ENCODE measurements at places on chromosomes 2 and 18. TPM values are rescaled to one million over a fixed set of nuclear protein-coding genes. Genes with fewer than 3 reads are reported as not detected.

DNA sequence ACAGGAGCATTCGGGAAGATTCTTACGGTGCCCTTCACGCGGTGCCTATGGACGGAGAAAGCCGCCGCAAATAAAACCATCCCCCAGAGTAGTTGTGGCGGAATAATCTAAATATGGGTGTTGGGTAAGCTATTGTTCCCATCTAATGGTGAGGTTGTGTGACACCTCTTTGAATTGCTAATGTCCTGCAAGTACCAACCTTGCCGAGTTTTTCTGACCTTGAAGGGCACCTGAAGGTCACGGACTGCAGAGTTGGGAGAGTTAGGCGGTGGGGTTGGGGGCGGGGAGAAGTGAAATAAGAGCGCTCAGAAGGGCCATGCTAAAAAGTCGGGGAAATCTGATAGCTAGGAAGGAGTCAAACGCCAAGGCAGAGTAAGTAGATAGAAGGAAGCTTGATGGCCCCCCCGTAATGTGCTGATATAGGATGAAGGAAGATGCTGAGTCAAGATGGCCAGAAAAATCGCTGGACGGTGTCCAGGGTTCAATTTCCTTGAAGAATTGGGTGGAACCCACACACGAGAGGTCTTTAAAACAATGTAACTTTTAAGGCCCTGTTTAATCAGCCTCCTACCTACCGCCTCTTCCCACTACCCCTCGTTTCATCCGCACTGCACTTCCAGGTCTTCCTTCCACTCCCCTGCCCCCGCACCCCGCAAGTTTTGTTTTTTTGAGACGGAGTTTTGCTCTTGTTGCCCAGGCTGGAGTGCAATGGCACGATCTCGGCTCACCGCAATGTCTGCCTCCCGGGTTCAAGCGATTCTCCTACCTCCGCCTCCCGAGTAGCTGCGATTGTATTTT, 600 bp downstream of the KATNAL2 start:
- DNase-seq = peak; percentile 58

DNA sequence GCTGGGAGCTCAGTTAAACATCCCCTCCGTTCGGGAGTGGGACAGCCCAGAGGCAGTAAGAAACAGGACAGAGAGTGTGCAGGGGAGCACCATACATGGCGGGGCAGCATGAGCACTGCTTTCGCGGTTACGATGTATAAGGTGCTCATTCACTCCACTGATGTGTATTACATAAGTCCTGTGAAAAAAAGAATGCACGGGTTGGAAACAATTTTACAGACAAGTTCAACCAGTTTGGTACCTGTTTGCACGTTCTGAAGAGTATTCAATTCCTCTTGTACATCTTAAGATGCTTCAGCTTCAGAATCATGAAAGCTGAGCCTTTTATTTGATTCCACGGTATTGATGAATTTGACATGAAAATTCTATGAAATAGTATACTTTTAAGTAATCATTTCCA, 97.8 kb upstream of the NETO1 start:
- no peak for DNase-seq

- DNase-seq = no peak
Observed at GRCh38 chr2:39468579-39469451, 31.7 kb upstream of the MAP4K3 start.

DNA sequence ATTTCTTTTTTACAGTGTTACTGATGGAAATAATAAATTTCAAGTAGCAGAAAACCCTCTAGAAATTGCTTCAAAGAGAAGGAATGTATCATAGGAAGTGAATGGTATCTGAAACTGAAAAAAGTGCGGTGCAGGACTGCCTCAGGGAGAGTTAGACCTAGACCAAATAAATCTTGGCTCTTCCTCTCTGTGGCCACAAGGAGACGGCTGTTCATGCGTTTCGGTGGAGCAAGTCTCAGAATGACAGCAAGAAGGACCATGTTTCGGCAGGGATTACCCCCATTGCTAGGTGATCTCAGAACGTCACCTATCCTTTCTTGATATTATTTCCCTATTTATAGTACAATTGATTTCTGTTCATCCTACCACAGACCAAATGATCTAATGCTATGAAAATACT, 522.3 kb downstream of the SOX11 start:
- DNase-seq = no peak

DNA sequence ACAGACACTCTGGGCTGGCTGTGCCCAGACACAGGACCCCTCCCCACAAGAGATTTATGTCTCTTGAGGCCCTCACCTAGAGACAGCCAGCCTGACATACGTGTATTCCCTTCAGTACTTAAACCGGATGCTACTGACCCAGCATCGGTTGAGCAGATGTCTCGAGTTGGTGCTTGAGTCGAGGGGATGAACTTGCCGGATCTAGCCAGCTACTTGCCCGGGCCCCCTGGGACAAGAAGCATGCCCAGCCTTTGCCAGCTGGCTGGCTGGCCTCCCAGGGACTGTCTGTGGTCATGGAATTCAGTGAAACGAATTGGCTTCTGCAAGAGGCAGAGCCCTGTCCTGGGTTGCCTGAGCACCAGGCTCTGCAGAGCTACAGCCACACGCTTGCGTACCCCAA, 36.0 kb downstream of the DNMT3A start:
- no peak for DNase-seq

DNA sequence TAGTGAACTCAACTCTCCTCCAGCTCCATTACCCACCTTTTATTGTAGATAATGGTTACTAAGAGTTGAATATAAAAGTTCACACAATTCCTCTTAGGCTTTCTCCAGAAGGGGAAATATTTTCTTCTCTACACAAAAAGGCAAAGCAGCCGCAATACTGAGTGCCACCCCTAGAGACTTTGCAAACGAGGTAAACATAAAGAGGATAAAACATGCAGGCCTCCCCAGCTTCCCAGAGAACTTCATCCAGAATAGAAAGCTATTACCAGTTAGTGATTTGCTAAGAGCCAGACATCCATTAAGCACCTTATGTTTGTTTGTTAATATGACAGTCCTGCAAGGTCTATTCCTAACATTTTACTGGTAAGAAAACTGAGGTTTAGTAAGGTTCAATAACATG, 17.4 kb downstream of the ZNF521 start:
- DNase-seq = no peak

DNA sequence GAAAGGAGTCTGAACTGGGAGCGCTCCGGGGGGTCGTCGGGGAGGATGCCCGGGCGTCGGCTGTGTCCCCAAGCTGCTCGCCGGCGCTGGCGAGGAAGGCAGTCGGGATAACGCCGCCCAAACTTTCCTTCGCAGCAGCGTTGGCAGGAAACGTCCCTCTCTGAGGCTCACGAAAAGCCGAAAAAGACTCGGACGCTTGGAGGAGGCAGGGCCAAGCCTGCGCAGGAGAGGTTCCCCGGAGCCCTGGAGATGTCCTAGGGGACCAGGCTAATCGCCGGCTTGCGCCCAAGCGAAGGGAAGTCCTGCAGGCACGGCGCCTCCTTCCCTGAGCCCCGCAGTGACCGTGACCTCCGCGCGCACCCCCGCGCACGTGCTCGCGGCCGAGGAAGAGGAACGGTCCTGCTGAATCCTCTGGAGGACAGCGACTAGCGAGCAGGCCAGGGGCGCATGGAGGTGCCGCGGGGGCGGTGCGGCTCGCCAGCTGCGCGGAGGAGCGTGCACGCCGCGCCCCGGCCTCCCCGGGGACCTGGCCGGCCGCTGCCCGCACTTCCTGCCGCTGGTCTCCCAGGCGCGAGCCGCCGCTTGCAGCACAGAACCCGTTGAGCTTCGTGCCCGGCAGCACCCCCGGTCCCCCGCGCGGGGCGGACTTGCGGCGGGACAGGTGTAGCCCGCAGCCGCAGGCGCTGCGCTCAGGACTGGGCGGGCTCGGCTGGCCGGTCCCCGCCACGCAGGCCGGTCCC, at the start of gene SH3RF3:
Gene SH3RF3 (plus strand): TSS at position 590 of the 740 bp plus-strand sequence.
- no peak for DNase-seq

GRCh38 chr18:58195278-58195765, 151.3 kb downstream of the NEDD4L start:
- no peak for DNase-seq

DNA sequence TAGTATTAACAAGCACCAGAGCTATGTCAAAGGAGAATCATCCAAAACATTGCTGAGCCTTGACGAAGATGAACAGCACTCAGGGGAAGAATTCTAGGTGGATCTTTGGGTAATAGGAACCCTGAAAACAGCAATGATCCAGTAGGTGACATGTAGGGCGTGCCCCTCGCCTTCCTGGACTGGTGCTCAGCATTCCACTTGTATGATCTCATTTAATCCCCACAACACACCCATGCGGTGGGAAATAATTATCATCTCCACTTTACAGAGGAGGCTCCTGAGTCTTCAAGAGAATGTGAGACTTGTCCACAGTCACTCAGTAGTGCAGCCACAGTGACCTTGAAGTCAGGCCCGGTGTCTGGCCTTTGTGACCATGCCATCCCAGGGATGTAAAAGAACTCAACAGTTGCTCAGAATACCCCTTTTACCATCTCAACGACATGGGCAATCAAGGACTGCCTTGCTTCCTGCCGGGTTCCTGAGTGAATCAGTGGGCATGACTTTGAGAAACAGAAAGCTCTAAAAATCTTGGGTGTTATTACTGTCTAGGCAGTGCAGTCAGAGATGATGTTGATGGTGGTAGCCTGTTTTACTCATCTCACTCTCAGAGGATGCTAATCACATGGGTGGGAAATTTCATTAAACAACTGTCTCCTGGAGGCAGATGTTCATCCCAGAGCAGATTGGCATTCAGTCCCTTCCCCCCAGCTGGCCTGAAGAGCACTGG, 161.6 kb downstream of the BCL11A start:
- DNase-seq = no peak

DNA sequence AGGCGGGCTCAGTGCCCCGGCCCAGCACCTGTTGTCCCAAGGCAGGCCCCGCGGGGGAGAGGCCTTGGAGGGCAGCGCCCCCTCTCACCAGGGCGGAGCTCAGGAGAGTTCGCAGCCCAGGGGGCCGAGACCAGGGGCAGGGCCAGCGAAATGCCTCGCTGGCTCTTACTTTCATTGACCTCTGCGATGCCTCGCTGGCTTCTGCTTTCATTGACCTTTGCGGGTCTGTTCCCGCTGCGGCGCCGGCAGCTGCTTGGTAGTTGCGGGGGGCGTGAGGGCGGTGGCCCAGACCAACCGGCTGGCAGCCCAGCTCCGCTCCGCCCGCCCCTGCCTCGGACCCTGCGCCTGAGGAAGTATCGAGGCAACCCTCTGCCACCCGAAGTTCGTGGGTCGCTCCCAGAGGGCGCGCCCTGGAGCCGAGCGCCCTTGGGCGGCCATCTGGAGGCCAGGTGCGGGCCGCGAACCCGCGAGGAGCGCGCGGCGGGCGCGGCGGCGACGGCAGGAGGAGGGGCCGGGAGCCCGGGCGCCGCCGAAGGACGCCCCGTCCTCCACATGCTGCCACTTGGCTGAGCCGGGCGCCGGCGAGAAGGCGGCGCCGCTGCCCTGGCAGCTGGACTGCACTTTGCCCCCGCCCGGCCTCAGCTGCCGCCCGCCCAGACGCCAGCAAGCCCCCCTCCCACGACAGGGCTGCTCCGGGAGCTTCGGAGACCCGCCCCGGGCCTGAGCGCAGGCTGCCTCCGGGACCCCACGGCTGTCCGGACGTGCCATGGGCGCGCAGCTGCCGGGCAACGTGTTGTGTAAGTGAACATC, 118.0 kb upstream of the MSTN start:
- DNase-seq = peak; percentile 24

DNA sequence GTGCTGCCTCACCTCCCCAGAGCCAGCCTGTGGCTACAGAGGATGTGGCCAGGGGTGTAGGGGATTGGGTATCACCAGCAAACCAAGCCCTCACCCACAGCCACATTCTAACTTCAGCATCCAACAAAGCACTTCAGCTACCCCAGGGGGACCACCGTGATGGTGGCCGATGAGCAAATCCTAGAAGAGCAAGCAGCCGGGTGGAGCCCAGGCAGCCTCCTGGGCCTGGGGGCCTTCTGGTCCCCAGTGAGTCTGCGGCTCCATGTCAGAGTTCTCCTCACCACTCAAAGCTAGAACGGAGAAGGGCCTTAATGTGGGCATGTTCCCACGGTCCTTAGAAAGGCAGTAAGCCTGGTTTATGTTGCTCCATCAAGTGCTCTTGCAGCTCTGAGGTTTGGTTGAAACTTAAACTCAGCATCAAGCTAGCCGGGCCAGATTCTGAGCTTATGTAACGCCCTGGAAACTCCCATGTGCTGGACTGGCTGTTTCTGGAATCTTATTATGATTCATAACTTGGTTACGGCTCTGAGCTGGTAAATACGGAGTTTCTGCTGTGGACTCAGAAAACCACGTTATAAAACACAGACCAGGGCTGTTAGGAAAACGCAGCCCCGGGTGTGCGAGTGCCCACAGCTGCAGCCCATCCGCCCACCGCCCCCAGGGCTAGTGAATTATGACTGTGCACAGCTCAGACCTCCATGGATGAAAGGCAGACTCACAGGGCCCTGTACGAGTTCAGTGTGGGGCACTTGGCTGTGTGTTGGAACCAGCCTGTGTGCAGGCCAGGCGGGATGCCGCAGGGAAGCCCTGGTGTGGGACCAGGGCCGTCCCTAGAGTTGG, 99.8 kb downstream of the SEPTIN10 start:
- no peak for DNase-seq

GRCh38 chr18:24220318-24220688, 81.4 kb downstream of the CABYR start:
- no peak for DNase-seq

DNA sequence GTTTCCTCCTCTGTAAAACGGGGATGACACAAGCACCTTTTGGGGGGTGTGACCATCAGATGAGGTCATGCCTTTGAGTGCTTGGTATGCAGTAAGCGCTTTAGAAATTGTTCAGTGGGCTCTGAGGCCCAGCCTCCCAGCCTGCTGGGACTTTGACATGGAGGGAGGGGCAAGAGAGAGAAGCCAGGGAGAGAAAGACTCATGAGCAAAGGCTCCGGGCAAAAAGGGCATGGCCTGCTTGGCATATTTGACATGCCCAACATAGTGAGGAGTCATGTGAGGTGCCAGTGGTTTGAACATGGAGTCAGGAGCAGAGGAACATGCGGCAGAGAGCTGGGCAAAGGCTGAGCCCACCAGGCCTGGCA, 14.0 kb downstream of the TNS1 start:
- no peak for DNase-seq

CPLX4 gene
- polyA plus RNA-seq = 0.14 TPM

VSNL1 gene
- polyA plus RNA-seq = 4.4 TPM

INHBB gene
- polyA plus RNA-seq = not detected

TMEM37 gene
- 56.2 TPM for polyA plus RNA-seq

TRIM43B gene
- 0.67 TPM for polyA plus RNA-seq

CTAGE1 gene
- polyA plus RNA-seq = 0.05 TPM

KCNJ3 gene
- 0.63 TPM for polyA plus RNA-seq

Measured in left renal pelvis (tissue), 4 donors.